ENCODE measurements at places on chromosomes 6 and 20. TPM values are rescaled to one million over a fixed set of nuclear protein-coding genes. Genes with fewer than 3 reads are reported as not detected.

KCNQ2 gene
- 0.17 TPM for total RNA-seq

CCN5 gene
- not detected for total RNA-seq

CFAP61 gene
- not detected for total RNA-seq

- no peak for DNase-seq
Measured at GRCh38 chr6:44359973-44360372, 17.5 kb downstream of the SPATS1 start.

DNA sequence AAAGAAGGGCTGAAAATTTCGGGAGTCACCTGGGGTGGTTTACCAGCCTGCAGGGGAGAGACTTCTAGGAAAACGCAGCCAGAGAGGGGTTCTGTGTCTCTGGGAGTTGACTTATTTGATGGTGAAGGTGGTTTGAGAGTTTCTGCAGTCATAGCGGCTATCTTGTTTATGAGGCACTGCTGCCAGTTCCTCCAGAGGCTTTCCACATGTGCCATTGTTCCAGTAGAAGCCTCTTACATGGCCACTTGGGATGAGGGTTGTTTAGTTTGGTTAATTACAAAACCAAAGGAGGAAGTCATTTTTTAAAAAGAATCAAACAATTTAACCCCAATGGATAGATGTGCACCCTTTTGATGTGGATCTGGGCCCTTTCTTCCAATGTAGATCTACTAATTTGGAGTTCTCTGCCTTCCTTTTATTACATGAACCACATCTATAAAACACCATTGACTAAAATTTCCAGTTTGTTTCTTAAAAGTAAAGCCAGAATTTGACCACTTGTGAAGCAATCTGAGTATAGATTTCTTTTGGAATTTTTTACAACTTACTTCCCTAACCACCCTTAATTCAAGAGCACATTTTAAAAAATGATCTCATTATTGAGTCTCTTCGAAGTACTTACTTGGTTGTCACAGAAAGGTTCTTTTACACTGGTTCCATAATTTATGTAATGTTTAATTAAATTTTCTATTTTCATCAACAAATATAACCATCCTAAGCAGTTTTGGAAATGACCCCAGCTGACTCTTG, 97.6 kb downstream of the TCP11 start:
- DNase-seq: no peak

DNA sequence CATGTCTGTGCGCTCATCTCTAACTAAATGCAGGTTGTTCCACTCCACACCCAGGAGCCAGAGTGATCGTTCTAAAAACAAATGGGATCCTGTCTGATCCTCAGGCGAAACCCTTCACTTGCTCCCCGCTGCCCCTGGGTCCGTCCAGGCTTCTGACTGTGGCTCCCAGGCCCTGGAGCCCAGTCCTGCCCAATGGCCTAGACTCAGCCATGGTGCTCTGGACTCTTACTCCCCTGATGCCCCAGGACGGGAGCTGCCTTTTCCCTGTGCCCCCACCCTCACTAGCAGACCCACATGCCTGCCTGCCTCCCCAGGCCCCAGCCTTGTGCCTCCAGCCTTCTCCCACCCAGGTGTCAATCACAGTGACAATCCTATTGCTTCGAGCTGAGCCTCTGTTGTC, 256.7 kb downstream of the BMP7 start:
- DNase-seq: no peak

- no peak for DNase-seq
Measured at GRCh38 chr20:54335299-54335698, 127.4 kb downstream of the PFDN4 start.

DNA sequence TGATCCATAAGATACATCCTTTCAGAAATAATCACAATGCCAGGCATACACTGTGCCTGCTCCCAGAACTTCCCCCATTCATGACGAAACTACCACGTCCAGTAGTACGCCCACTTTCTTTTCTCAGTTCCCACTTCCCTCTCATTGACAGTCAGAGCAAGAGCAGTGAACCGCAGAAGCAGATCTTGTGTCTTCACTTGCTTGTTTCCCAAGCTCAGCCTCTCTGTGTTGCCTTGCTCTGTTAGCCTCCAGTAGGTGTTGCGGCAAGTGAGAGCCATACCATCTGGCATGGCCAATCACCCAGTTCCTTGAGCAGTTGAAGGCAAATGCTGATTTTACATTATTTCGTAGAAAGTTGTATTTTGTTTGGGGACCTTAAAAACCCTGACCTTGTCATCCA, 11.7 kb downstream of the UST start:
- DNase-seq: no peak

- no peak for DNase-seq
Measured at GRCh38 chr20:8693709-8694108, 375.2 kb upstream of the PLCB4 start.
